ENCODE measurements at places on chromosomes 5 and 9. TPM values are rescaled to one million over a fixed set of nuclear protein-coding genes. Genes with fewer than 3 reads are reported as not detected.

DNA sequence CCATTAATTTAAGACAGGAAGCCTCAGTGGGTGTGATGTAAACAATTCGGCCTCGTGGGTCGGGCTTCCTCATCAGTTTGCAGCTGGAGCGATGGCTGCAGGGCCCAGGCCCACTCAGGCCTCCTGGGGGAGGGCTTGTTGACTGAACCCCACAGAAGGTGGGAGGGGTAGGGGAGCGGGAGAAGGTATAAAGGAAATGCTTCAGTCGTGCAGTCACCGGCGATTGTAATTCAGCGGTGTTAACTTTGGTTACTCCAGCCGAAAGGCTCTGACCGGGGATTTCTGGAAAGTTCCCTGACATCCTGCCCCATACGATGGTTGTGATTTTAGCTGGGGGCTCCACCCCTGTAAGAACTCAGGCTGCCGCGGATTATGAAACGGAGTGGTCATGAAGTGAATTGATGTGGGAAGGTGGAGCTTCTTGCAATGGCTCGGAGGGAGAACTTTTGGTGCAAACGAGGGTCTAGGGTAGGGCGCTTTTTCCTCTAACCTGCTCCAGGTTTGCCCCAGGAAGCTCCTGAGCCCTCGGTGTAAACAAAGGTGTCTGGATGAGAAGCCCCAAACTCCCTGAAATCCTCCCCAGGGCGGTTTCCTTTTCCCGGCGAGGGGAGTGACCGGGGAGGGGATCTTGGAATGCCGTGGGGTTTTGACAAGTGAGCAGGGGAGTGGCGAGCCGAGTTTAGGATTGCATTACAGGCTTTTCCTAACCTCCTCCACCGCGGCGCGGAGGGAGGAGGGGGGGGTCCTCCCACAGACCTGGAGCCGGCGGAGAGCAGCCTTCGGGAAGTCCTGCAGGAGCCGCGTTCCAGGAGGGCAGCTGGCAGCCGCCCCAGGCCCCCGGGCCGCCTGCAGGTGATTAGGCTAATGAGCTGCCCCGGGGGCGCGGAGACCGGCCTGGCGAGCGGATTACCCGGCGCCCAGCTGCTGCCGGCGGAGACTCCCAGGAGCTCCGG is 215.5 kb downstream of the PDZD2 start:
- peak; percentile 91 for DNase-seq

DNA sequence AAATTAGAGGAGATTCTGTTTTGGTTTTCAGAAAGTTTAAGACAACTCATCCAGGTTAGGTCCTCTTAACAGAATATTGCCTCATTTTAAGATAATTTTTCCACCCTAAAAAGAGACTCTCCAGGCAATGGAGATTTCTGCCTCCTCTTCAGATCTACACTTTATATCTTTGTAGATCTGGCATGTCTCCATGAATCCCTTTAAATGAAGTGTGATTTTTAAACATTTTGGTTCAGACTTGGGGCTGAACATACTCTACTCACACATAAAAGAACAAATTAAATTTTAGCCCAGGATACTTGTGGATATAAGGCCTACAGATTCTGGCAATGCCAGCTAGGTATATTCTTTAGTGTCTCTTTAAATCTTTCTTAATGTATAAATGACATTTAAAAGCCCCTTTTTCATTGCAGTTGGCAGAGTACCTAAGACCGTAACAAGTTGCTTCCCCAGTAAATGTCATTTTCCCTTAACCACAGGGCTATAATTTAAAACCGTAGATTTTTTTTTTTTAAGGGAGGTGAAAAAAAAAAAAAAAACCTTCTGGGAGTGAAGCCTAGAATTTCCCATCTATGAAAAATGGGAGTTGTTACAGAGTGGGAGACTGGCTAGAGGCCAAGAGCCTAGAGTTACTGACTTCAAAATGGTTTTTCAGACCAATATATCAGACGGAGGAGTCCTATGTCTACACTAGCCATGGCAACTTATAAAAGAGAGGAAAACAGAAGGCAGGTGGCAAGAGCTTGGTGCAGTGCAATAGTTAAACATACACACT is 207.8 kb upstream of the TARS1 start:
- peak; percentile 29 for DNase-seq

GRCh38 chr5:81972492-81972783 is 615 bp downstream of the ATG10 start:
- no peak for DNase-seq

- no peak for DNase-seq
Measured at GRCh38 chr5:7209658-7210057, 186.3 kb upstream of the ADCY2 start.

DNA sequence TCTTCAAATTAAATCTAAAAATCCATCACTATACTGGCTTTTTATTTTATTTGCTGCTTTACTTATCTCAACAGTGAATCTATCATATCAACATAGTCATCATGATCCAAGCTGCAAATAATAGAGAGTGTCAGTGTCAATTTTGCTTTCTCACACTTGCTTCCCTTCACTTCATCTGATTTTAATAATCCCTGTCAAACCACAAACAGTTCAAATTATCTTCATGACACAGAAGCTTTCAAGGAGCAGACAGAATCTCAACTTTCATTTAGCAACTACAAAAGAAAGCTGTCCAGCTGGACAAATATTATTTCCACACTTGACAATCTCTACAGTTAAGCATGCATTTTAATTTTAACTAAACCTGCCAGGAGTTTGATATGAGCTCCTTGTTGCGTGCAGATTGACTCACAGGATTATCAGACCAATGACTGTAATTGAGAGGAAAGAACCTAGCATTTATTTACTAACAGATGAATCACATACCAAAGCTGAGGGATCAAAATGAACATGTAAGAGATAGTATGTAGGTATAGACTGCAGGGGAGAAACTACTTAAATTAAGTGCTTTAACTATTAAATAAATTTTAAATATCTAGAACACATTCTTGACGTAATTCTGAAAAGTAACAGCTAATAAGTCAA is 56.0 kb downstream of the KIAA0825 start:
- peak; percentile 5 for DNase-seq

GRCh38 chr5:15763754-15764153 is 263.8 kb downstream of the FBXL7 start:
- peak; percentile 65 for DNase-seq

GRCh38 chr9:91341258-91341746 is 20.4 kb downstream of the AUH start:
- no peak for DNase-seq

GRCh38 chr9:92976431-92976830 is 29.1 kb downstream of the FGD3 start:
- DNase-seq: no peak

DNA sequence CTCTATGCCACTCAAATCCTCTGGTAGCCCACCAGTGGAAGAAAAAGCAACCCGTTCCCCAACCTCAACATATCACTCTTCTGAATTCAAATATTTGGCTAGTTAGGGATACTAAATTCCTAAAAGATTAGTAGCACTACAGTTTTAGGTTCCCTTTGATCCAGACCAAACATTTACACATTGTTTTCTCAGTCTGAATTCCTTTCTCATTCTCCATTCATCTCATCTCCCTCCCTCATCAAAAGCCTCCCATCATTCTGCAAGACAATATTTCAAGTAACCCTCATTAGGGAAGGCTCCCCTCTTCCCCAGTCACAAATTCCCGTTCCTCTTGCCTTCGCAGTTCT is 26.3 kb downstream of the ADAM19 start:
- peak; percentile 67 for DNase-seq

DNA sequence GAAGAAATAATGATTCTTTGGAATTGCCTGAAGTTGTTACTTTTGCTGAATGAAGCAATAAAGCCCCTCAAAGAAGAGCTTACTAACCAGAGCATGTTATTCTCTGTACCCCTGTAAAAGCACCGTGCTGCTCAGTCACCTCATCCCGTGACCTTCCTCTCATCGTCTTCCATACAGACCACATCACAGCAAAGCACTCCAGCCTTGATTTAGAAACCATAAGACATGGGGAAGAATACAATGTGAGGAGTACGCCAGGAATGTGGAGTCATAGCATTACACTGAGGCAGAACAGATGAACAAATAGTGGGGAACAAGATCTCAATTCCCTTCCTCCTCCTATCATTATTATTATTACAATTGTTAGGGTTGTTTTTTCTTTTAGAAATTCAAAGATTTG is 49.1 kb downstream of the ERAP1 start:
- DNase-seq: no peak

DNA sequence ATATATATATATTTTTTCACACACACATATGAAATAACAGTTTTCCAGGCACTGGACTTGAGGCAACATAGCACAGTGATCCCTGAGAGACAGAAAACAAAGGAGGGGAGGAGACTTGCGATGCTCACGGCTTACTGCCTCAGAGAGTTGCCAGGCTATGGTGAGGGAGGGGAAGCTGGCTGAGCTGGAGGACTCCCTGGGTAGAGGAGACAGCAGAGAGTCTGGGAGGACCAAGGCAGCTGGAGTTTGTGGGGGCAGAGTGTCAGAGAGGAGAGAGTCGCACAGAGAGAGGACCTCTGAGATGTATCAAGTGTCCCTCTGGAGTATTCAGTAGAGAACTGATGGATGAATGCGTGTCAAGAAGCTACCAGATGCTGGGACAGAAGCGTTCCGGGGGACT is 23.1 kb upstream of the QSOX2 start:
- DNase-seq: no peak

DNA sequence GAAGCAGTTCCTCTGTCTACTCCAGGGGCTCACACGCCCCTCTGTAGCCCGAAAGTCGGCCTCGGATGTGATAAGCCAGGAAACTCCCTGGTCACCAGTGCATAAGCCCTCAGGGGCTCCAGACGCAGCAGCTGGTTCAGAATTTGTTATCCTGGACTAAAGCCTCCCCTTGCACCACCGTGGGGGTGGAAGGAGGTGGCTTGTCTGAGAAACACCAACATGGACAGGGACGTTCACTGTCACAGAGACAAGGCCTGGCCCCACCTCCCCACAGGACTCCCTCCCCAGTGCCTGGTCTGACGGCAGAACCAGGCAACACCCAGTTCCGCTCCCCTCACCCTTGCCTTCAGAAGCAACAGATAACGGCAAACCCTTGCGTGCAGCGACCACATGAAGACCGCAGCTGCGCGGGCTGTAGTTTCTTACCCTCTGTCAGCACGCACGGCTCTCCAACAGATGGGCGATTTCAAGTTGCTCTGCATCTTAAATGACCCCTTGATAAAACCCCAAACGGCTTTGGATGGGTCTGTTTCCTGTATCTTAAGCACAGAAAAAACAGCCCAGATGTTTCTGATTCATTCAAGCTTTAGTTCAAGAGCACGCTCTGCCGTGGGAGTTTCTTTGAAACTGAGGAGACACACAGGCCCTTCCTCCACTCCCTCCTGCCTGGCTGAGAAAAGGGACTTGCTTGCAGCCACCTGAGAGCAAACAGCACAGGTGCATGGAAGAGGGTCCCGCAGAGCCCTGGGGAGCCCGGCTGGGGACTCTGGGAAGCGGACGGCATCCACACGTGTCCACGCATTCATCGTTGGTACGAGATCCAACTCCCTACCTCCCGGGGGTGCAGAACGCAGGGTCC is 44.7 kb upstream of the NKD2 start:
- no peak for DNase-seq

DNA sequence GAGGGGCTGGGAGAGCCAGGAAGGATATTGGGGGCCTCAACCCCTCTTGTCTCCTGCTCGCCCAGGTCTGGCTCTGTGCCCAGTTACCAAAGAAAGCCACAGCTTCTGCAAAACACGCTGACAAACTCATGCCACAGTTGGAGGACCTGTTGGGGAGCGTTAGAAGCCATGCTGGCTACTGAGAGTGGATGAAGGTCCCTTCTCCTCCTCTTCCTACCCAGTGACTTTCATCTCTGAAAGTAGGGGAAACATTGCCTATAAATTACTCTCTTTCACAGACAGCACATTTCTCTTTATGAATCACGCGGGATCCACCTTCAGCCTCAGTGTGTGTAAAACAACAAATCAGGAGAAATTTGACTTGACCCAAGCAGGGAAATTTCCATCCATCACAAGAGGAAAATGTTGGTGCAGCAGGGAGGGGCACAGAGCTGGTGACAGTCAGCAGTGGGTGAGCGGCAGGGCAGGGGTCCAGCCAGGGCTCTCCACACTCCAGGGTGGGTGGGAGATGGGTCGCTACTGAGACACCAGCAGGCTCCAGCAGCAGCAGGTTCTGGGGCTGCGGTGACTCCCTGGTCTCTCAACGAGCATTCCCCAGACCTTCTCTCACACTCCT is 181.9 kb downstream of the FGF18 start:
- no peak for DNase-seq

DNA sequence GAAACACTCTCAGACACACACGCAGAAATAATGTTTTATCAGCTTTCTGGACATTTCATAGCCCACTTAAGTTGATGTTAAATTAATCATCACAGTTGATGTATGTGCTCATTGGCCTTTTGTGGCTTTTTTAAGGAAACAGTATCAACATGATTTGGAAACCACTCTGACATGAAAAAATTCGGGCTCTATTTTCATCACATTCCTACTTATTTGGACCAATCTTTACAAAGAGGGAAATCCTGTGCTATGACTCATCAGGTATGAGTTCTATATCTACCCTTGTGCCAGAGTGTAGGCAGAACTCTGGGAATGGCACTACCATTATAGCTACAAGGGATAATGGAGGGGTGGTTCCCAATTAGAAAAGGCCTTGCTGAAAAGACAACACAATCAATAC is 388.4 kb upstream of the PTGER4 start:
- peak; percentile 80 for DNase-seq

DNA sequence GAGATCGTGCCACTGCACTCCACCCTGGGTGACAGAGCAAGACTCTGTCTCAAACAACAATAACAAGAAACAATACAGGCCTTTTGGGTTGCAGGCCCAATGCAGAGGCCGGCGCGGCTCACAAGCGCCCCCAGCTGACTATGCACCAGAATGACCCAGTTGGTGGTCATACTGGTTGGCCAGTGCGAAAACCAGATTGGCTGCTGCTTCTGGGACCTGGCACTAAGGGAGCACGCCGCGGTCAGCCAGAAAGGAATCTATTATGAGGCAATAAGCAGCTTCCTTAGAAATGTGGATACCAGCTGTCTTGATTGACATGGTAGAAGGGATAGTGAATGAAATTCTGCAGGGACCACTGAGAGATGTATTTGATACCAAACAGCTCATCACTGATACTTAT is 35.0 kb downstream of the RANBP17 start:
- DNase-seq: peak; percentile 5

GRCh38 chr9:108634672-108635462 is 220.9 kb downstream of the ACTL7B start:
- DNase-seq: peak; percentile 90

GRCh38 chr9:89425921-89426383 is 72.0 kb downstream of the SEMA4D start:
- DNase-seq: peak; percentile 83

- peak; percentile 47 for DNase-seq
Measured at GRCh38 chr5:60649288-60649917, 50.6 kb downstream of the DEPDC1B start.

- peak; percentile 4 for DNase-seq
Measured at GRCh38 chr9:80156756-80157472, 585.1 kb downstream of the TLE4 start.

The ORM2 gene
- total RNA-seq: not detected

The PCA3 gene
- not detected for total RNA-seq

The DMRT2 gene
- not detected for total RNA-seq

The PIP5K1B gene
- total RNA-seq: not detected

The PCDHGB5 gene
- not detected for total RNA-seq

The LVRN gene
- not detected for total RNA-seq

The ACER2 gene
- total RNA-seq: 0.96 TPM

The NPDC1 gene
- 8.2 TPM for total RNA-seq

The MLANA gene
- not detected for total RNA-seq

The MYOZ3 gene
- total RNA-seq: 0.34 TPM

The IL4 gene
- not detected for total RNA-seq

The THBS4 gene
- total RNA-seq: 0.22 TPM

The TAF11L10 gene
- total RNA-seq: not detected

The POLR1E gene
- 32.8 TPM for total RNA-seq

The LMNB1 gene
- 106 TPM for total RNA-seq

The SLC36A3 gene
- total RNA-seq: not detected

The ZFAND5 gene
- 216 TPM for total RNA-seq
